ENCODE measurements at places on chromosomes 1 and 21. TPM values are rescaled to one million over a fixed set of nuclear protein-coding genes. Genes with fewer than 3 reads are reported as not detected.

GRCh38 chr1:53031732-53032131, 30.3 kb upstream of the PODN start:
- DNase-seq, result no peak

DNA sequence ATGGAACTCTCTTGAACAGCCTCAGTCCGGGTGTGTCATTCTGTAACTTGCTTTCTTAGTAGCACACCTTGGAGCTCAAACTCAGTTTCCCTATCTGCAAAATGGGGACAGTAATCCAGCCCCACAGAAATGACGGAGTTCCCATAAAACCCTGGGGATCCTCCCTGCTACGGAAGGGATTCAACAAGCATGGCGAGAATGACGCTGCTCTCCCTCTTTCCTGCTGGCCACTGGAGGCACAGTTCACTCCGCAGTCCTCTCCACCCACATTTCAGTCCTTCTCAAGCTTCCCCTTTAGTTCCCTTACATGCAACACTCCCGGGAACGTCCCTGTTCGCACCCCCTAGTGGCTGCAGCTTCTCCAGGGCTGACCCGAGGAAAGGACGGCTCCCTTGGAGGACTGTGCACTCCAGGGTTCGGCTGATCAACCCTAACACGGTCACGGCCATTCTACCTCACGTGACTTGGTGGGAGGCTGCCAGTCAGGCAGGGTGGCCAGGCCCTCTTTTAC, 20.6 kb downstream of the RUNX3 start:
- DNase-seq, result peak; percentile 82

DNA sequence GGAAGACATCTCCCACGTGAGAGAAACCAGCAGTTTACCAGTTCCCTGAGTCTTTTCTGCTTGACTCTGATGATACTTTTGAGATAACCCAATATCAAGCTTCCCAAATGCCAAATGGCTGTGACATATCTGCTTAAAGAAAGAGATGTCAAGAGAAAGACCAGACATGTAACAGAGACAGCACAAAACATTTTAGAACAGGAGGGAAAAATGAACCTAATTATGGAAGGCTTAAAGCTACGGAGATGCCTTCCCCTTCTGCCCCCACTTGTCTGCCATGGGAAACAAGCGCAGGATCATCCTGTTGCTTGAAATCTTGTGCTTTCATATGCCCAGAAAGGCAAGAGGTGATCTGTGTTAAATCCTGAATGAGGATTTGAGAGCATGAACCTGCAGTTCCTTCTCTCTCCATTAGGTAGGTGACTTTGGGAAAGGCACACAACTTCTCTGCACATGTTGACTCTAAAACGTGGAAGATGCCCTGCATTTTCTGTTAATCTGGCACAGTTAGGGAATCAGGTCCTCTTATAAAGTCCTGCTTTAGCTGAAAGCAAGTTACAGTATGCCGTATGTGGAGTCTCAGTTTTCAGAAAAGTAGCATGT, 46.7 kb upstream of the MTR start:
- no peak for DNase-seq

GRCh38 chr1:53256511-53257453, 18.5 kb upstream of the MAGOH start:
- DNase-seq, result no peak

- no peak for DNase-seq
Measured at GRCh38 chr1:201452866-201453265, 16.1 kb downstream of the PHLDA3 start.

DNA sequence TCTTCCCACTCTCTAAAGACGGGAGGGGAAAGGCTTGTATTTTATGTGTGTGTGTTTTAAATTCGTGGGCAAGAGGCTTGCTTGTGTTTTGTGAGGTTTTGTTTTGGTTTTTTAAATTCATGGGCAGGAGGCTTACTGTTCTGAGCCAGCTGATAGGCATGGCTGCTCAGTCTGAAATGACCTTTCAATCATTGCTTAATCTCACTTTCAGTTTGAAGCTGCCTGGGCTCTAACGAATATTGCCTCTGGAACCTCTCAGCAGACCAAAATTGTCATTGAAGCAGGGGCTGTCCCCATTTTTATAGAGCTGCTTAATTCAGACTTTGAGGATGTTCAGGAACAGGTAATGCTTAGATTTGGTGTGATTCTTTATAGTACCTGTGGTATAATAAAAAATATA, 20.3 kb upstream of the TXLNA start:
- DNase-seq, result no peak

DNA sequence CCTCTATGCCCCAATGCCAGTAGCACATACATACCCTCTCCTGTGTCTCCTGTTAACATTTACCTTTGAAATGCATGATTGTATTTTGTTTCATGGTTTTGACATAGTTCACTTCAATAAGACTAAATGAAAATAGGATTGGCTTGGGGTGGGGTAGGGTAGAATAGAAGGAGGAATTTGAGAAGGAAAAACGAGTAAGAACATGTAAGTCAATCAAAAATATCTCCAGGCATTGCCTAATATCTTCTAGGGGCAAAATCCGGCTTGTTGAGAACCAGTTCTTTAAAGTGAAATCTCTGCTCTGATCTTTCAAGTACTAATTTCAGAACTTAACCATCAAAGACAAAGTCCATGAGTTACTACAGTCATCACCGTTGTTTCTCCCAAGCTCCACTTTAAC, 31.8 kb upstream of the RGS2 start:
- DNase-seq, result no peak

- DNase-seq, result no peak
Measured at GRCh38 chr1:91513706-91514105, 13.1 kb downstream of the CDC7 start.

- DNase-seq, result no peak
Measured at GRCh38 chr1:55726994-55727393, 511.8 kb upstream of the USP24 start.

DNA sequence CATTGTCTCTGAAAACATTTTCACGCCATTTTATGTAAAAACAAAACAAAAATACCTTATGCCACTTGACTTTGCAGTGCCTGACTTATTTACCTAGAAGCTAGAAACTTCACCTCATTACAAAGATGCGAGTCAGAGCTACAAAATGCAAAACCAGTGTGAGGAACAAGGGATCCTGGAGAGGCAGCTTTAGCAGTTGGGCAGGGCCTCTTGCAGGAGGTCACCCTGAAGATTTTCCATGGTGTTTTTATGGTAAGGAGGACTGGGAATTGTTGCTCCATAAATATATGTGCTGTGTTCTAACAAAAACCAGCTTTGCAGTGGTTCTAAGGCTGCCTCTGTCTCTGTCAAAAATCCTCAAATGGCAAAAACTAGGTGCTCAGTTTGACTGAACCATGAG, 36.4 kb upstream of the TARBP1 start:
- DNase-seq, result no peak

- no peak for DNase-seq
Measured at GRCh38 chr1:220344745-220345144, 72.5 kb upstream of the RAB3GAP2 start.

GRCh38 chr1:38392861-38393260, 346.3 kb upstream of the POU3F1 start:
- DNase-seq, result no peak

GRCh38 chr1:246659594-246660140, 64.5 kb upstream of the SCCPDH start:
- DNase-seq, result no peak

GRCh38 chr1:170041423-170042192, 32.9 kb downstream of the KIFAP3 start:
- DNase-seq, result no peak

DNA sequence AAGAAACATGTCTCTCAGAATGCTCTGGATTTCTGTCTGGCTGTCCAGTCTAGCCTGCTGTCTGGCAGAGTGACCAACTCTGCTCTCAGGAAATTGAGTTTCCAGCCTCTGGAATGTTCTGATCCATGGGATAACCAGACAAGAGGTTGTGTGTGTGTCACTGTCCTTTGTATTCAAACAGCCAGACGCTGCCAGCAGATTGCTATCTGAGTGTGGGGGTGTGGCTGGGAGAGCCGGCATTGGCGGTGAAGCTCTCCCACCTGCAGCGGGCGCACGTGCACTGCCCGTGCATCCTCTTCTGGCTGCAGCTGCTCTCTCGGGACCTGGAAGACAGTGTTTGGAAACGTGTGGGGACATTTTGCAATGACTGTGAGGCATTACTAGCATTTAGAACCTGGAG, 26.1 kb downstream of the PKP1 start:
- peak; percentile 89 for DNase-seq

DNA sequence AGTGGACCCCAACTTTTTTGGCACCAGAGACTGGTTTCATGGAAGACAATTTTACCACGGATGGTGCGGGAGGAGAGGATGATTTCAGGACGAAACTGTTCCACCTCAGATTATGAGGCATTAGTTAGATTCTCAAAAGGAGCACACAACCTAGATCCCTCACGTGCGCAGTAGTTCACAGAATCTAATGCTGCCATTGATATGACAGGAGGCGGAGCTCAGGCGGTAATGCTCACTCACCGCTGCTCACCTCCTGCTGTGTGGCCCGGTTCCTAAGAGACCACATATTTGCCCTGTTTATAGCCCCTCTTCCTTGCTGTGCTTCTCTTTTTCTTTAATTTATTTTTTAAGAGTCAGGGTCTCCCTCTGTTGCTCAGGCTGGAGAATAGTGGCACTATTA, 4.6 kb downstream of the NTRK1 start:
- no peak for DNase-seq

DNA sequence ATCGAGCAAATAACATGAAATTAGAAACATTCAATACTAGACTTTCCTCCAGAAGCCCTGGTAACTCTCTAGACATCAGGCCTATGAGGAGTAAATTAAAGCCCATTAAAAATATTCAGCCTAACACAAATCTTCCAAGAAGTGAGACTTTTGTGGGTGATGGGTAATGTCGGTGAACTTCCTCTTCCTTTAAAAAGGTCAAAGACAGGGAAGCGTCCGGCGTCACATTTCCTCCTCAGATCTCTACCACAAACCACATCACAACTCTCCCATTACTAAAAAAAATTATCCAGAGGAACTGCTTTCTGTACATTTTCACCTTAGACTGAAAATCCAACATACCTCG, 1.4 kb downstream of the EIF4G3 start:
- DNase-seq, result peak; percentile 55

DNA sequence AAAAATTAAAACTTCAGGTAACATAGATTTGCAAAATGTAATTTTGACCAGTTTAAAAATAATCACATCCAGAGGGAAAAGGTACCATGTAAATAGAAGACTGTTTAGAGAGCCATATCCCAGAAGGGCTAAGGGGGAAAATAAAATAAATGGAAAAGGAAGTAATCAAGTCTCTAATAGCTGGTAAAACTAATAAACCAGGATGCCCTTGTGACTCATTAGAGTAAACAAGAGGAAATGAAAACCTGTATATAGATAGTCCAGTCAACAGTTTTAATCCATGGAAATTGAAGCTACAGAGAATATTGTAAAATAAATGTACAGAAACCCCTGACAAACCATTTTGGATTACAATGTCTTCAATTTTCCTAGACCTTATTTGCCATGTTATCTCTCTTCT, 698.0 kb upstream of the RGS18 start:
- DNase-seq, result no peak

- DNase-seq, result no peak
Measured at GRCh38 chr1:147626739-147627138, 43.6 kb downstream of the ACP6 start.

GRCh38 chr1:54331843-54332463, 74.2 kb downstream of the SSBP3 start:
- DNase-seq, result no peak

DNA sequence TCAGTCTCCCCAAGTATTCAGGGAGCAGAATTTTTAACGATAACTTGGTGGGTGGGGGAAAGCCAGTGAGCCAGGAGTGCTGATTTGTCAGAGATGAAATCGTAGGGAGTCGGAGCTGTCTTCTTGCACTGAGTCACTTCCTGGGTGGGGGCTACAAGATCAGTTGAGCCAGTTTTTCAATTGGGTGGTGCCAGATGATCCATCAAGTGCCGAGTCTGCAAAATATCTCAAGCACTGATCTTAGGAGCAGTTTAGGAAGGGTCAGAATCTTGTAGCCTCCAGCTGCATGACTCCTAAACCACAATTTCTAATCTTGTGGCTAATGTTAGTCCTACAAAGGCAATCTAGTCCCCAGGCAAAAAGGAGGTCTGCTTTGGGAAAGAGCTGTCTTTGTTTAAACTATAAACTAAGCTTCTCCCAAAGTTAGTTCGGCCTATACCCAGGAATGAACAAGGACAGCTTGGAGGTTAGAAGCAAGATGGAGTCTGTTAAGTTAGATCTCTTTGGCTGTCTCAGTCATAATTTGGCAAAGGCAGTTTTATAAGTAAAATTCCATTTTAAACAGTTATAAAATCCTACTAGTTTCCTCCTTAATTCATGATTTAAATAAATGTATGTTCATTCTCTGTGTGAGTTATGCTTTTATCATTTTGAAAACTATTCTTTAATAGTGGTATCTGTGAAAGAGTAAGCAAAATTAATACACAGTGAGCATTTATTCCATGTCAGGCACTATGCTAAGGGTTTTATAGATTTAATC, 51.7 kb downstream of the SLC16A1 start:
- DNase-seq, result no peak

DNA sequence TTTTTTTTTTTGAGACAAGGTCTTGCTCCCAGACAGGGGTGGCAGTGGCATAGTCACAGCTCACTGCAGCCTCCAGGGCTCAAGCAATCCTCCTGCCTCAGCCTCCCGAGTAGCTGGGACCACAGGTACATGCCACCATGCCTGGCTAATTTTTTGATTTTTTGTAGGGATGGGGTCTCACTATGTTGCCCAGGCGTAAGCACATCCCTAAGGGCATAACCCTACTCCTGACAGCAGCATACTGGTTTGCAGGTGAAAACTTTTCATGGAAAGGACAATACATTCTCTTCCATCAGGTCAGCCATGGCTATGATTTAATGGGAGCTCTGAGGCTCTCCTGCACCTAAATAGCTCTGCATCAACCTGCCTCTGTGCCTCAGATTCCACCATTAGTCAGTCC, 29.4 kb downstream of the UBIAD1 start:
- no peak for DNase-seq

GRCh38 chr1:55741516-55741915, 526.4 kb upstream of the USP24 start:
- DNase-seq, result no peak

The KRTAP19-3 gene
- not detected for total RNA-seq

The AMY2A gene
- total RNA-seq, result not detected

The CELA3A gene
- total RNA-seq, result not detected

The OR6P1 gene
- total RNA-seq, result not detected

The RHEX gene
- not detected for total RNA-seq

The FALEC gene
- total RNA-seq, result not detected

The GRIK3 gene
- total RNA-seq, result not detected

The CYYR1 gene
- total RNA-seq, result 26.9 TPM

The CXADR gene
- total RNA-seq, result 87.5 TPM
